ENCODE measurements at places on chromosomes 11 and 22.

GRCh38 chr22:19665784-19666672 lies 48.3 kb upstream of the SEPTIN5 start:
- DNase-seq, result no peak

- DNase-seq, result no peak
These were observed 55.8 kb upstream of the TCF20 start for GRCh38 chr22:42326301-42326700.

GRCh38 chr11:121696931-121697670 lies 244.3 kb upstream of the SORL1-AS1 start:
- no peak for DNase-seq

DNA sequence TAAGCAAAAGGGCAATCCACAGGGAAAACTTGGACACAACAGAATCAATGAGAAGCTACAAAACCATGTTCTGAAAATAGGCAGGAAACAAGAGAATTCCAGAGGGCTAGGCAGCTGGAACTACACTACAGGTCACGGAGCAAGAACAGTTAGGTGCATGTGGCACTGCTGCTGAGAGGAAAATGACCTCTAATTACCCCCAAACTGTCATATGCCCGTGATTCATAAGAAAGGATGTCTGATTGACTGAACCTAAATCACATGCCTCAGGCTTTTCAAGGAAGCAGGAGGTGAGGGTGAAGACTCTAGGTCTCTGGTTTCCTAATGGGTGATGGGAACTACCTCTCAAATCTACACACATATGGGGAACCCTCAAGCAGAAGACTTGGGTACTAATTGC lies 17.9 kb upstream of the RRAS2 start:
- no peak for DNase-seq

GRCh38 chr11:12084256-12084655 lies 26.1 kb upstream of the MICAL2 start:
- DNase-seq, result no peak

GRCh38 chr22:27011717-27012116 lies 354.3 kb downstream of the MIAT start:
- DNase-seq, result no peak

DNA sequence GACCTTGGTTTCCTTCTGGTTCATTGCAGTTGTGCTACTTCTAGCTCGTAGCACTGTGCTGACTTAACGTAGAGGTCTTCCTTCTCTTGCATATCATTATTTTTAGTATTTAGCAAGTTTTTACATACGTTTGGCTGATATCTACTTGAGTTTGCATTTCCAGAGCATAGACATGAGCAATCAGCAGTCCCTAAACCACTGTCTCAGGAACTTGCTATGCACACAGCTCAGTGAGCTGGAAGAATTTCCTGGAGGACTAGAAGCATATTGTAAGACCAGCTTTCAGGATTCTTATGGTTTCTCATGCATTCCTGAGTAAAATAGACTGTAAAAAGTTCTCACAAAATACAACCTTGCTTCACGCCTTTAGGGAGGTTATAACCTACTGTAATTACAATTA lies 226.7 kb upstream of the PDGFD start:
- no peak for DNase-seq

DNA sequence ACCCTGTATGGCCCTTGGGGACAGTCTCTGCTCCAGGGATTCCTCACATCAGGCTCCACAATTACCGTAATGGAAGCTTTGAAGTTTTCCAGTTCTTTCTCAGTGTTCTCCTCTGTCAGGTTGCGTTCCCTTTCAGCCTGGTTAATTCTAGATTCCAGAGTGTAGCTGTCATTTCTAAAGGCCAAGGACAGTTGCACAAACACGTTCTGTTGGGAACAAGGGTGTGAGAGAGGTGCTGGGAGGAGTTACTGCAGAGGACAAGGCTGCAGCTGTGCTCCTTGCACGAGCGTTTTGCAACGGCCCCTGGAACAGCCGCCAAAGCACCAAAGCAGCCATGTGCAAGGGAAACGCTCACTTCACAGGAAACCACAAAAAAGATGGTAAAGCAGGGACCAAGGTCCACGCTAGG lies 35.9 kb upstream of the LYVE1 start:
- no peak for DNase-seq

GRCh38 chr11:6438979-6439571 lies 1.7 kb downstream of the HPX start:
- DNase-seq, result peak; percentile 43

DNA sequence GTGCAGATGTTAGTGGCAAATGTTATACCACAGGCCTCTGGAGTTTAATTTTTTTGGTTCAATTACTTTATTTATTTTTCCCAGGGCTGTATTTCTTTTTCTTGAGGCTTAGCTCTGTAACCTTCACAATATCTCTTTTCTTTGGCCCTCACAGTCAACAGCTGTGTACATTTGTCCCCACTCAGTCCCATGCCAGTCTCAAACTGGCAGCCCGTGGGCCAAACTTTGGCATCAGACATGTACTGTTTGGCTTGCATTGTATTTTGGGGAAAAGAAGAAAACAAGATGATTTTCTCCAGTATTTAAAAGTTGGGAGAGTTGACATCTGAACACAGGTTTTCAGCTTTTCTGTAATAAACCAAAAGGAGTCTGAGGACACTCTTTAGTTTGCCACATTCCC lies 87.1 kb downstream of the PRR5L start:
- no peak for DNase-seq

- no peak for DNase-seq
These were observed 8.4 kb downstream of the RHBDD3 start for GRCh38 chr22:29259253-29259899.

DNA sequence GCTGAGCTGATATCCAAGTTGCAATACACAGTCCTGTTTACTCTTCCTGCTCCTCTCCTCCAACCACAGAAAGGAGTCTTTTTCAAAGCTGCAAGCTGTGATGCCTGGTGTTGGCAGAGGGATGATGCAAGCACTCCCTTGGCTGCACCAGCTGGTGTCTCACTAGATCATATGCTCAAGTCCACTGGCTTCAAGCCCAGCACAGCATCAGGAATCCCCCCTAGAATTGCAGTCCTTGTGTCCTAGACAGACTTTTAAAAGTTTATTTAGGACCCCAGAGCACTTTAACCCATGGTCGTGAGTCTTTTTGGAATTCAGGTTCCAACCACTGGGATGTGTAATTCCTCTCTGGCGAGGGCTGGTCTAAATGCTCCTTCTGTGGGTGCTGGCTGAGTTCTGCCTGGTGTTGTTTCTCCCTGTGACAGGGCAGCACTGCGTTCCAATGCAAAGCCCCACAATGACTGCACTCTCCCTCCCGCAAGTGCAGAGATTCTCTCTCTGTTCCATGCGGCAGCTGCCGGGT lies 1.9 kb upstream of the HEPN1 start:
- no peak for DNase-seq

- DNase-seq, result no peak
These were observed 425.9 kb downstream of the ETS1 start for GRCh38 chr11:128161436-128161835.

DNA sequence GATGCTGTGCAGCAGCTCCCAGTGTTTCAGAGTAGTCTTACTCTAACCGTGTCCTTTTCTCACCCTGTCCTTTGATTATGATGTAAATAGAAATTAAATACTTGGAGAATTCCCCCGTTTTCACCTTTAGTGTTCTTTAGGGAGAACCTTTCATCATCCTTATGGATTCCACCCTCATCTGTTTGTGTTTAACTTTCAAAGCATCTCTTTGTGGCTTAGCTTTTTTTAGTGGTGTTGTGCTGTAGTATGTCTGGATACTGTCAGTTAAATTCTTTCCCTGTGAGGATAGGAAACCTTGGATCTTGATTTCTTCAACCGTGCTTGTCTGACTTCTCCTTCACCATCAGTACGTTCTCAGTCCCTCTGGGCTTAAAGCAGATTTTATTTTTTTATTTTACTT lies 48.5 kb downstream of the PPP6R3 start:
- DNase-seq, result no peak

DNA sequence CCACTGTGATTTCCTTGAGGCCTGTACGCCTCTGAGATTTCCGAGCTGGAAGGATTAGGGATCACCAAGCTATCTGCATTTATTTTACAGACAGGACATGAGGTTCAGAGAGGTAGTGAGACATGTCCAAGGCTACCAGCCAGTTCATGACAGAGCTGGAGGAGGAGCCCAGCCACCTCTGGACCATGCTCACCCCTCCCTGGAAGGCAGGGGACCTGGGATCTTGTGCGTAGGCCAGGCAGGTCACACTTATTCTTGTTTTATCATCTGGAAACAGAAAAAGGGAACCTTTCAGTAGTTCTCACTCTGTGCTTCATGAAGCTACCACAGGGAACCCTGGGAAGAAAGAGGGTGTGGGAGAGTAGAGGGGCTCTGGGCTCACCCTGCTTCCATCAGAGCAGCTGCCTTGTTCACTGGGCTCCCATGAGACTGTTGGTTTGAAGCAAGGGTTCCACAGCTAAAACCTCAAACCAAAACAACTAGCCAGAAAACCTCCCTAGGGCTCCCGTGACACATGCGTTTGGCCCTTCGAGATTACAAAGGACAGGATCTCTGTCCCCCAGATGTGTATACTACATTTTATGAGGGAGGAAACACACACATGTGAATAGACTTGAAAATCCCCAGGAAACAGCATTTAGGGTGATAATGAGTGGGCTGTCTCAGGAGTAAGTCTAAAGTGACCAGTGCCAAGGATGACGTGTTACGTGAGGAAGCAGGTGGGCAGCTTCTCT lies 106.4 kb downstream of the DSCAML1 start:
- no peak for DNase-seq

DNA sequence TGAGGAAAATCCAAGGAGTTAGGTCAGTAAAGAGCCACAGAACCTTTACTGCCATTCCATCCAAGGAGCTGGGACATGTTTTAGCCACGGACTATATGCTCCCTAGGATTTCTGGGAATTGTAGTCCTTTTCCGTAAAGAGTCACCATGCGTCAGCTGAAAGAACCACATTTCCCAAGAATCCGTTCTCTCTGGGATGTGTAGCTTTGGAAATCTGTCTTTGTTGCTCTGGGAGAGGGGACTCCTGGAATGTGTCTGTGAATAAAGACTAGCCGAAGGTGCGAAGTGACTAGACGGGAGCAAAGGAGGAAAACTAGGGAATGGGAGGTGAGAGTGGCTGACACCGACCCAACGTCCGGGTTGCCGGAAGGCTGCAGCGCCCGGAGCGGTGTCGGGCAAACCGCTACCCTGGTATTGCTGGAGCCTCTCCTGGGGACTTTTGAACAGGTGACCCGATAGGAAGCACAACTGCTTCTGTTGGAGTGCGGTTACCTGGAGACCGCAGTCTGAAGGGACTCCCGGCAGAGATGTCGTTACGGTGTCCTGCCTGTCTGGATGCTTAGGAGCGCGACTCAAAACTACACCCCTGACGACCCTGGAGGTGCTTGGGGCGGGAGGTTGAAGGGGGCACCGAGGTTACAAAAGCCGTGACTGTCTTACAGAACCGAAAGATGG lies at the start of gene IFTAP:
IFTAP (plus strand) TSS at position 187 of the 674 bp plus-strand sequence. CDS start 15,602 bp downstream, outside the sequence.
- DNase-seq, result peak; percentile 43

- DNase-seq, result no peak
These were observed 22.9 kb downstream of the AMBRA1 start for GRCh38 chr11:46570790-46571398.

GRCh38 chr22:48091060-48091650 lies 1328.7 kb downstream of the TBC1D22A start:
- DNase-seq, result no peak

GRCh38 chr11:14614091-14614622 lies 29.4 kb upstream of the PDE3B start:
- DNase-seq, result no peak

DNA sequence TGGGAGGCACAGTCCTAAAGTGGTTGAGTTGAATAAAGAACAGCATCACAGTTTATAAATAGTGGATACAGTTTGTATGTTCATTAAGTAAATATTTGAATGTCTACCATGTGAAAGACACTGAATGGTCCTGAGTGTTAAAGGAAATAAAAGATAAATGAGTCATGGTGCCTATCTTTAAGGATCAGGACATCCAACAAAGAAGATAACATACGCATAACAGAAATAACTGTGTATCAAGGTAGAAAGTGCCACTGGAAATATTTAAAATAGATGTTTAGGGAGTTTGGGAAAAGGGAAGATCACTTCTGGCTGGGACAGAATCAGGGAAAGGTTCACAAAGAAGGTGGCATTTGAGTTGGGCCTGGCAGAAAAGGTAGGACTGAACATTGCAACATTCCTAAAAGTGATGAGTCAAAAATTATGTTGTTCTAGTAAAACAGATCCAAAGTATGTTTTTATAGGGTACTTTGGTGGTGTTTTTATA lies 41.5 kb downstream of the CSTPP1 start:
- DNase-seq, result no peak

DNA sequence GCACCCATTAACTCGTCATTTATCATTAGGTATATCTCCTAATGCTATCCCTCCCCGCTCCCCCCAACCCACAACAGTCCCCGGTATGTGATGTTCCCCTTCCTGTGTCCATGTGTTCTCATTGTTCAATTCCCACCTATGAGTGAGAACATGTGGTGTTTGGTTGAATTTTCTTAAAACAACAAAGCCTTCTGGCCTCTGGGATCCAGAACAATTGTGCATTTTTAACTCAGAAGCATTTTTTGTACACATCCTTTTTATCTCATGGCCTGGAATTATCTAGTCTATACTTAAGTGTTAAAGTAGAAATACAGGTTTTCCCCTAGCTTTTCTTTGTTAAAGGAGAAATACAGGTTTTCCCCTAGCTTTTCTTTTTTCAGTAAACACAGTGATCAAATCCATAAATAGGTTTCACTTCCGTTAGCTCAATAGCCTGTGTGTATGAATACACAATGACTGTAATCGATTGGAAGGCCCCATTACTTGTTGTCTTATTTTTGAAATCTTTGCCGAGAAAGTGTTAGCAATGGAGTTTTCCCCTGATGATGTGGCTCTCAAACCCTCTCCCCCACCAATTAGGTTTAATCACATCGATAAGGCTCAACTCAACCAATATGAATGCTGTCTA lies 125.6 kb upstream of the PITPNB start:
- DNase-seq, result no peak

DNA sequence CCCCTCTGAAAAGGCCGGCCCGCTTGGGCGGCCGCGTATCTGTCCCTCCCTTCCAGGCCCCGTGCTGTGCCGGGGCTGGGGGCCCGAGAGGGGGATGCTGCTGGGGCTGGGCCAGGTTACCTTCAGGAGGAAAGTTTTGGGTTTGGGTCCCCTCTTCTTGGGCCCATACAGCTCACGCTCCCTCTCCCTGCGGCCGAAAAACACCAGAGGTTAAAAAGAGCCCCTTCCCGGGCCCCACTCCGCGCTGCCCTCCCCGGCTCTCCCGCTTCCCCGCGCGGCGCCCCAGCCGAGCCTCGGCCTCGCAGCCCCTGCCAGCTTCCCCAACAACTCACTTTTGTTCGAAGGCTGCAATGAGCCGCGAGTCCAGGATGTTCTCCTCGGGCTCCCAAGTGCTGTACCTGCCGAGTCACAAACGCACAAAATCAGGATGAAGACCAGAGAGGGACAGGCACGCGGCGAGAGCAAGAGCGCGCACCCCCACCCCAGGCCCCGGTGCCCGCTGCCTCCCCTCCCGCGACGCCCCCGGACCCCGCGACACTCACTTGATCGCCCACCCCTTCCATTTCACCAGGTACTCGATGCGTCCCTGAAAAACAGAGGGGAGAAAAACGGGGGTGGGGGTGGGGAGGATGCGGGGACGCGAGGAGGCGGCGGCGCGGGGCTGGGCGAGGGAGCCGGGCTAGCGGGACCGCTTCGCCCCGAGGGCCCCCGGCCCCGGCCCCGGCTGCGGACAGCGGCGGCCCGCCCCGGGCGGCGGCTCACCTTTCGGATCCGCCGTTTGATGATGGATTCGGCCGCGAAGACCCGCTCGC lies 450 bp downstream of the CBX6 start:
- peak; percentile 46 for DNase-seq

- DNase-seq, result no peak
These were observed 48.5 kb upstream of the SLC35C1 start for GRCh38 chr11:45756384-45757010.

GRCh38 chr11:119024430-119025098 lies 6.0 kb downstream of the TRAPPC4 start:
- DNase-seq, result no peak

- no peak for DNase-seq
These were observed 28.0 kb downstream of the KCNQ1OT1 start for GRCh38 chr11:2671748-2672147.
